ENCODE measurements at places on chromosomes 7 and 10.
A peak's percentile ranks its signal among the peaks of the same experiment; 100 is the strongest.

- no peak for DNase-seq
Observed at GRCh38 chr10:27535317-27535716, 31.2 kb downstream of the RAB18 start.

- DNase-seq, result no peak
Observed at GRCh38 chr7:134462337-134462925, 3.5 kb upstream of the AKR1B1 start.

DNA sequence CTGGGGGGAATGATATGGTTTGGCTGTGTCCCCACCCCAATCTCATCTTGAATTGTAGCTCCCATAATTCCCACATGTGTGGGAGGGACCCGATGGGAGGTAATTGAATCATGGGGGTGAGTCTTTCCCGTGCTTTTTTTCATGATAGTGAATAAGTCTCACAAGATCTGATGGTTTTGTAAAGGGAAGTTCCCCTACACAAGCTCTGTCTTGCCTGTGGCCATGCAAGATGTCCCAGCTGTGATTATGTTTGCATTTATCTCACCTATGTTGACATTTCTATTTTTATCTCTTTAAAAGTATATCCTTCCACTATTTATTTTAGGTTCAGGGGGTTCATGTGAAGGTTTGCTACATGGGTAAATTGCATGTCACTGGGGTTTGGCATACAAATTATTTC, 323.9 kb upstream of the GLI3 start:
- DNase-seq, result no peak

DNA sequence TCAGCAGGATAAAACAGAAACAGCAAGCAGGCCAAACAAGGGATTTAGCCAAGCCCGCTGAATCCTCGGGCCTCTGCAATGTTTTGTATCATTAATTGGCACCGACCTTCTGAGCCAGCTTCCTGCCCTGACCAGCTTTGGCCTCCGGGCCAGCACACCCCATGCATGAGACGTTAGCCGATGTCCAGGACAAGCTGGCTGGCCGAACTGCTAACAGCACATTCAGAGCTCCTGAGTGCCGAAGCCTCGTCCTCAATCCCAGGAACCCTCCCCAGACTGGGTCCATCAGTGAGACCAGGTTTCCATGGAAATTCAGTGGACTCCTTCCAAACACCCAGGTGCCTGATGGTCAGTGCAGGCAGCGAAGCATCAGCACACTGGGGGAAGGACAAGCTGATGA, 134.3 kb upstream of the PFKP start:
- no peak for DNase-seq

GRCh38 chr10:21099291-21100062, 202.4 kb upstream of the NEBL start:
- DNase-seq, result no peak

GRCh38 chr10:44393051-44393630, 8.2 kb upstream of the CXCL12 start:
- DNase-seq, result no peak

DNA sequence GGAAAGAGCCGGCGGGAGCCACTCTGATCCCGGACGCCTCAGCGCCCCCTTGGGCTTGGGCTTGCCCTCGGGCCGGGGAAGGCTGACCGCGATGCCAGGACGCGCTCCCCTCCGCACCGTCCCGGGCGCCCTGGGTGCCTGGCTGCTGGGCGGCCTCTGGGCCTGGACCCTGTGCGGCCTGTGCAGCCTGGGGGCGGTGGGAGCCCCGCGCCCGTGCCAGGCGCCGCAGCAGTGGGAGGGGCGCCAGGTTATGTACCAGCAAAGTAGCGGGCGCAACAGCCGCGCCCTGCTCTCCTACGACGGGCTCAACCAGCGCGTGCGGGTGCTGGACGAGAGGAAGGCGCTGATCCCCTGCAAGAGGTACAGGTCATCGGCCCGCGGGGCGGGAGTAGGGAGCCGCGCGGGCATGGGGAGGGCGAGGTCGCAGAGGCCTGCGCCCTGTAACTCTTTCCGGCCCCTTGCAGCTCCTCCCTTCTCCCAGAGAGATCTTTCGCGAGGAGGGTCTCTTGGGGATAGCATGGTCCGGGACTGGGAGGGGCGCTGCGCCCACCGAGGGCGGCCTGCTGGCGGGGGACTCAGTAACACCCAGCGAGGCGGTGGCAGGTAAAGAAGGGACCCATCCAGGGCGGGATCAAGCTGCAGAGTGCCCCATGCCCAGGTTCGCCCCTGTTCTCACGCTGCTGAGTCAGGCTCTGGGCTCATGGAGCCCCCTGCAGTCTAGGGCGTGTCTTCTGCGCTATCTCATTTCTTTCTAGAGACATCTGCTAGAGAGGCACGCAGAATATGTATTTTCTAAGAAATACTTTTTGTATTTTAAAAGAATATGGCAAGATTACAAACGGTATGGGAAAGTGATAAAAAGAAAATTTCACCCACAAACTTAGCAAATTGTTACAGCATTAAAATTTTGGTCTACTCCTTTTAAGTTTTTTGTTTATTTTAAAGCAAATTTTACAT, 687 bp downstream of the EPDR1 start:
- no peak for DNase-seq

GRCh38 chr10:22666287-22667092, 47.9 kb downstream of the PIP4K2A start:
- DNase-seq, result no peak

DNA sequence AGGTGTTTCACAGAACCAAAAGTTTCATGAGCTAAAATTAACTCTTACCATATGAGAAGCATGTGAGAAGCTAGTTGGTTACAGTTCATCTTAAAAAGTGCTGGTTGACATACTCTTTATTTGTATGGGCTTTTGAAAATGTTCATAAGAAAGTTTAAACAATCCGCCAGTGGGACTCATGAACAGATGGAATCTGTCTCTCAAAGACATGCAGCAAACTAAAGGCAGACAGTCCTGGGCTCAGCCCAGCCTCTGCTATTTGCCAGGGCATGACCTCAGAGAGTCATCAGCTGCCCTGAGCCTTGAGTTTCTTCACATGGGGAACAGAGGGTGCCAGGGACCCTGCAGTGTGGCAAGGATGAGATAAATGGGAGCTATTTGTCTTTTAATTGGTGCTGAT, 3.2 kb downstream of the PYROXD2 start:
- DNase-seq, result no peak

DNA sequence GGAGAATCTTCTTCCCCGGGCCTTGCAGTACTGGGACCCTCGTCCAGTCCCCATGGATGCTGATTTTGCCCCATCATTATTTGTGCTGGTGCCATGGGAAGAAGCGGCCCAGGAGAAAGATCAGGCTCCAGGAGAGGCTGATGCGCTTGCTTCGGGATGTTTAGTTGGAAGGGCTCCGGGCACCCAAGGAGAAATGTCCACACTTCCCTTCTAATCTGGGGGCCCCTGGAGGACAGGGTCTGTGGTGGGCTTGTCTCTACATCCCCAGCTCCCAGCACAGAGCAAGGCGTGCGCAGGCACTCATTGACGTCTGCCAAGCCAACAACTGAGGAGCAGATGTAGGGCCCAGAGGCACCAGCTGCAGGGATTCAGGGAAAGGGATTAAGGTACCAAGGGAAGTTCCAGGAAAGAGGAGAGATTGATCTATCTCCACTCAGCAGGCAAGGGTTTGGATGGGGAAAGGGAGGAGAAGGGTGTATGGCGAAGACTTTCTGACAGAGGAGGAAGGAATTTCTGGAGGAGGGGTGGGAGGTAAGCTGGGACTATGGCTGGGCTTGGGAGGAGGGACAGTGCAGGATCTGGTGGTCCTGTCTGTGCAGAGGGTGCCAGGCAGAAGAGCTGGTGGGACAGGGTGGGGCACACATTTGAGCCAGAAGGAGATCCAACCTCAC, 38.7 kb upstream of the LEP start:
- no peak for DNase-seq

- no peak for DNase-seq
Observed at GRCh38 chr7:93301736-93302135, 69.6 kb downstream of the VPS50 start.

- DNase-seq, result no peak
Observed at GRCh38 chr7:16785846-16786245, 19.0 kb downstream of the AGR2 start.

GRCh38 chr10:63920926-63921325, 399.7 kb downstream of the REEP3 start:
- no peak for DNase-seq

- no peak for DNase-seq
Observed at GRCh38 chr7:138350701-138351357, 109.2 kb upstream of the TRIM24 start.

DNA sequence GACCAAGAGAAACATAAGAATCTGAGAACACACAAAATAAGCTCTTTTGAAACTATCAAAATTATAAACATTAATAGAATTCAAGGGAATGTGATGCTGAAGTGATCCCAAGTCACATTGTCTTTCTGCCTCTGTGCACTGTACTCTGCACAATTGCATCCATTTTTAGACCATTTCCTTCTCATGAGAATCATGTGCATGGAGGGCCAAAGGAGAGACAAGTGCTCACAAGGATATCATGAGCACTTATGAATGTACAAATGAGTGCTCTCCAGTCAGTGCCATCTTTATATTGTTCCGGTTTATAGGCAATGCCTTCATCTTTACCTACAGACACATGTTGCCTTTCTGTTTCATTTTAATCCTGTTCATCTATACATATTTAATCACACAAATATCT, 36.9 kb downstream of the MET start:
- no peak for DNase-seq

GRCh38 chr7:7595451-7595850, 28.8 kb downstream of the MIOS start:
- DNase-seq, result no peak

- DNase-seq, result no peak
Observed at GRCh38 chr10:2301227-2301626, 563.9 kb upstream of the ADARB2 start.

- no peak for DNase-seq
Observed at GRCh38 chr10:60368875-60369546, 20.7 kb downstream of the ANK3 start.

DNA sequence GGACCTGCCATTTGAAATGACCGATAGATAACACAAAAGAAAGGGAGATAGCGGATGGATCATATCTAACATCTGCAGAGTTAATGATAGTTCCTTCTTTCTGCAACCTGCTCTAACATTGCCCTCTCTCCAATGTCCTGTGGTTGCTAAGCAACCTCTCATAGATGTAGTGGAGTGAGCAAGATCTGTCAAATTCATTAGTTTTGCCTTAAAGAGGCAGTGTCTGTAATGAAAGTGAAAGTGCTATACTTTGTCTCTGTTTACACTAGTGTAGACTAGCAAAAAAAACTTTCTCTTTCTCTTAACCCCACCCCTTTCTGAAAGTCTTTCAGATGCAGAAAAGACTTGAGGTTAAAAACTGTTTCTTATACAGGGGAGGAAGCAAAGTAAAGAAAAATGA, 1196.9 kb downstream of the SORCS3 start:
- peak; percentile 19 for DNase-seq

- no peak for DNase-seq
Observed at GRCh38 chr10:1228467-1228975, 172.3 kb downstream of the WDR37 start.

DNA sequence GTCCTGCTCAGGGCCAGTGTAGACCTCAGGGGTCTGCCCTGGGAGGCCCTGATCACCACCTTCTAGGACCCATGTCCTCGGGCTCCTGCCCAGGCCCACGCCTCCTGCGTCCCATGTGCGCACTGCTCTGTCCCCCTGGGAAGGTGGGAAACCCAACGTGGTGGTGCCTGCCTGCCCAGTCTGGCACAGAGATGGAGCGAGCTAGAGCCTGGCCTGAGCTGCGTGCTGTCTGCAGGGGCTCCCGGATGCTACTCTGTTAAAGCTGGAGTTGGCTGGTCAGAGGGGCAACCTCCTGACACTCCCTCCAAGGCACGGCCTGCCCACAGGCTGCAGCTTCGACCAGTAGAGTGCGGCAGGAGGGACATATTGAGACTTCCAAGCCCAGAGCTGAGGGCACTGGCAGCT, 171.7 kb downstream of the DNAJB6 start:
- no peak for DNase-seq

GRCh38 chr10:31587691-31588090, 268.7 kb downstream of the ZEB1 start:
- DNase-seq, result no peak

GRCh38 chr10:71297343-71297742, 21.7 kb upstream of the SLC29A3 start:
- no peak for DNase-seq

GRCh38 chr7:30660331-30661255, 21.7 kb downstream of the CRHR2 start:
- no peak for DNase-seq

GRCh38 chr10:74394416-74394969, 243.5 kb downstream of the ADK start:
- no peak for DNase-seq

GRCh38 chr10:88222881-88223280, 359.5 kb downstream of the PTEN start:
- DNase-seq, result no peak
